Activated CD4-positive, alpha-beta T cell treated with anti-CD3 and anti-CD28 coated beads for 24 hours (primary cell): ENCODE measurements at places on chromosomes 7 and 10.

GRCh38 chr7:133853706-133854276, 273.3 kb upstream of the LRGUK start:
- DNase-seq: no peak

DNA sequence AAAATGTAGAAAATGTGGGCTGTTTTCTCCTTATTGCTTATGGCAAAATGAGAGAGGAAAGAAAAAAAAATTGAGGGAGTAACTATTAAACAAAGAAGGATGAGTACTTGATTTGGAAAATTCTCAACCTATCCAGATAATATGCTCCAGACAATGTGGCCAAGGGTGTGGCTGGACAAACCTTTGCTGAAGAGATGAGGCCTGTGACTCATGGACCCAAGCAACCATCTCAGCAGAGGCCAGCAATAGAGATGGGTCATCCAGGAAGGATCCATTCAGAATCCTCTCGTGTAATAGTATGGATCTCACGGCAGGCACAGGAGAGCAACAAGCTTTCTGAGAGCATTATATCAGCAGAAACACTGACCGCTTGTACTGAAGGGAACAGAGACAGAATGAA, 120.3 kb upstream of the CELF2 start:
- no peak for DNase-seq

GRCh38 chr10:117159390-117159789, 21.3 kb upstream of the VAX1 start:
- no peak for DNase-seq

GRCh38 chr10:73432646-73433537, 469 bp downstream of the MSS51 start:
- DNase-seq: no peak

DNA sequence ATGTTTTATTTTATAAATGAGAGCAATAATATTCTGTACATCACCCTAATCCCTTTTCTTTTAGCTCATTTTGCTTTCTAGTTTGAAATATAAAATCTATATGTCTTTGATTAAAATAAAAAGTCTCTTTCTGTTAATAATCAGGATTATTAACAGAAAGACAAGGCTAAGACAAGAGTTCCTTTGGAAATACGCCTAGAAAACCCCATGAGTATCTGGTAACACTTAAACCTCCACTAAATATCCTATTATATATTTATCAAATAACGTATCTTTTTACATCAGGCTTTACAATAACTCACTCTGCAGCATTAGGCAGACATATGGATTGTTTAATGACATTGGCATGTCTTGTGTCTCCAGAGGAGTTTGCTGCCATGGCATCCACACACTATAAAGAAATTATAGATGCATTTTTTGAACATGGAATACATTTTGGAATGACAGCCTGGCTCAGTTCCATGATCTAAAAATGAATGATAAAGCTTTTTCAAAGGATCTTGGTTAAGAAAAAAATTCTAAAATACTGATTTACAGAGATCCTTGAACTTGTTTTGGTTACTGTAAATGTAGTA, 98.7 kb downstream of the TMEM26 start:
- DNase-seq: no peak

DNA sequence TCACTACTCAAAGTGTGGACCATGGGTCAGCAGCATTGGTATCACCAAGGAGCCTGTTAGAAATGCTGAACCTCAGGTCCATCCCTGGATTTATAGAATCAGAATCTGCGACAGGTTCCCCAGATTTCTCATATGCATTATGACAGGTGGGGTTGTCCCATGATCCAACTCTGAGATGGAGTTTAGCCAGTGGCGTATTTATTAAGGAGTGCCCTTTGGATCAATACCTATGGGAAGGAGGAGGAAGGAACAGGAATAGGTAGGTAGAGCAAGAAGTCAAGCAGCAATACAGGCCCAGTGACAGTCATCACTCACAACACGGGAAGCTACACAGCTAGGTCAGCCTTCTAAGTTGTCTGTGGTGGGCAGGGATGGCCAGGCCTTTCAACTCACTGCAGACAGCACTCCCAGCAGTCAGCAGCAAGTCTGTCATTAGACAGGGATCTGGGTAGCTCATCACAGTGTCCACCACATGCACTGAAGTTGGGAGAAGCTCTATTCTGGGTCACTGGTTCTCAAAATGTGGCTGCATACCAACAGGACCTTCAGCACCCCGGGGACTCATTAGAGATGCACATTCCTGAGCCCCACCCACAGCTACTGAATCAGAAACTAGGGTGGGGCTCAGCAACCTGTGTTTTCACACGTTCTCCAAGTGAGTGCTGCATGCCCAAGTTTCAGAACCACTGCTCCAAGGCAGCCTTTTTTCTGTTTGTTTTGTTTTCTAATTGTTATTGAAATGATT, 532.3 kb upstream of the GALNT17 start:
- no peak for DNase-seq

DNA sequence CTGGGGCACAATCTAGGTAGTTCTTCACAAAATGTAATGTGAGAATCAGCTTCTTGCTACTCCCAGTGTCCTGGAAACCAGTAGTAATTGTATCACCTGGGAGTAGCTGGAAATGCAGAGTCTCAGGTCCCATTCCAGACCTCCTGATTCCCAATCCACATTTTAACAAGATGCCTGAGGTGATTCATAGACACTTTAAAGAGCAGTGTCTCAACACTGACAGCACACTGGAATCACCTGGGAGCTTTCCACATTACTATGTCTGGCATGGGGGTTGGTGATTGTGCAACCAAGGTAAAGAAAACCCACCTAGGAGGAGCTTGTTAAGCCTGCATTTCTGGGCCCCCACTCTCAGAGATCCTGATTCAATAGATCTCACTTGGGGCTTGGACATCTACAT, 11.1 kb downstream of the DPY19L1 start:
- no peak for DNase-seq

DNA sequence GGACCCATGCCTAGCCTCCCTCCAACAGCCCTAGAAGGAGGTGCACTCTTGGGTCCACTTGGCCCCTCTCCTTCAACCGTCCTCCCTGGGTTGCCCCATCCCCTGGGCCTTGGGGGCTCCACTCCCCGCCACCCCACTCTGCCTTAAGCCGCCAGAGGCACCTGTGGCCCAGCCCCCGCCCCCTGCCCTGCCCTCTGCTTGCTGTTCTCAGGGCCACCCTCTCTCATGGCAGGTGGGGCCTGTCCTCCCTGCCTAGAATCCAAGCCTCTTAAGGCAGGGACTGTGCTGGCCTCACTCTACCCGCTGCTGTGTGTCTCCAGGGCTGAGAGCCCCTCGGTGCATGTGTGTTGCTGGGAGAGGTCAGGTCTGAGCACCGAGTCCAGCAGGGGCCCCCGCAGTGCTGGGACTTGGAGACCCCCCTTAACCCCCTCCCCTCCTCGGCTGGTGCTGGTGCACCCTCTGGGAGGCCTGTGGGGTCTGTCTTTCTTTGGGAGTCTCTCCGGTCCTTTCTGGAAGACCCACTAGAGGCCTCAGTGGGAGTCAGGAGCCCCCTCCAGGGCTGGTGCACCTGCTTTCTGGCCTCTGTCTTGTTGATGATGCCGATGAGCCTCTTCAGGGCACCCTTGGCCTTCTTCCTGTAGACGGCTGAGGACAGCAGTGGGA, 43.8 kb downstream of the CFAP46 start:
- no peak for DNase-seq

DNA sequence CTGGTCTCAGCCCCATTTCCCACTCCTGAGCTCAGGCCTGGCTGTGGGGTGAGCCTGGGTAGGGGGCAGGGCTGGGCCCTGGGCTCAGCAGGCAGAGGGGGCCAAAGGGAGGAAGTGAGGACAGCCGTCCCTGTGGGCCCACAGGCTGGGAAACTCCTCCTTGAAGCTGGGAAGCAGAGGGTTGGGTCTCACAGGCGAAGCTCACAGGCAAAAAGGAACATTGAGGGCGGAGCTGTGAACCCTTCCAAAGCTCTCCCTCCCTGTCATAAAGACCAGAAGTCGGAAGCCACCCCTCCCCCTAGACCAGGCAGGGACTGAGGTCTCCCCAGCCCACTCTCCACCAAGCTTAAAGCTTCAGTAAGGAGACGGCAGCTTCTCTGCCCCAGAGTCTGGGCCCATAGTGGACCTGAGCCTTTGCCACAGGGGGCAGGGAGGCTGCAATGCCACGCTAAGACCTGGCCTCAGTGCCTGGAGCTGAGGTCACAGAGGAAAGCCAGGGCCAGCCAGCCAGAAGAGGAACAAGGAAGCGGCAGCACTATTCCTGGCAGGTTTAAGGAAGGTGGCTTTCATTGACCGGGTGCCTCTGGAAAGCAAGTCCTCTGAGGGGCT, 1.0 kb upstream of the KCP start:
- no peak for DNase-seq

DNA sequence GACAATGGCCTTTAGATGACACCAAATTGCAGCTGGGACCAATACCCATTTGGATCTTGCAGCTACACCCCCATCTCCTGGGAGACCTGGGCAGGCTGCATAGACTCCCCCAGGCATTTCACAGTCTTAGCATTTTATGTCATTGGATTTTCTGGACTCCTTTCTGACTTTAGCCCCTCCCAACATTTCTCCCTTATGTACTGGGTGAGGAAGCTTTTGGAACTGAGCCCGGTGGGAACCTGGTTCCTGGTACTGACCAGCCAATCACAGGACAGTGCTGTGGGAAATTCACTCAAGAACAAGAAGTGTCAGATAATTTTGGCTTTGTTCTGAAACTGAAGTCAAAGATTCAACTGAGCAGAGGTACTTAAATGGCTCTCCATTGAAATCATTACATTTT, 177.7 kb downstream of the ACTR3B start:
- DNase-seq: no peak

GRCh38 chr7:1532456-1533254, 2.2 kb downstream of the MAFK start:
- no peak for DNase-seq

- no peak for DNase-seq
Observed at GRCh38 chr10:43204042-43204942, 62.6 kb downstream of the RASGEF1A start.

- DNase-seq: no peak
Observed at GRCh38 chr10:65765006-65765541, 1160.8 kb upstream of the LRRTM3 start.

- peak; percentile 37 for DNase-seq
Observed at GRCh38 chr10:99234041-99234790, 1.4 kb downstream of the HPSE2 start.
